ENCODE measurements at places on chromosomes 2 and 18. TPM values are rescaled to one million over a fixed set of nuclear protein-coding genes. Genes with fewer than 3 reads are reported as not detected.

Gene TET3
- total RNA-seq = 20.5 TPM

DNA sequence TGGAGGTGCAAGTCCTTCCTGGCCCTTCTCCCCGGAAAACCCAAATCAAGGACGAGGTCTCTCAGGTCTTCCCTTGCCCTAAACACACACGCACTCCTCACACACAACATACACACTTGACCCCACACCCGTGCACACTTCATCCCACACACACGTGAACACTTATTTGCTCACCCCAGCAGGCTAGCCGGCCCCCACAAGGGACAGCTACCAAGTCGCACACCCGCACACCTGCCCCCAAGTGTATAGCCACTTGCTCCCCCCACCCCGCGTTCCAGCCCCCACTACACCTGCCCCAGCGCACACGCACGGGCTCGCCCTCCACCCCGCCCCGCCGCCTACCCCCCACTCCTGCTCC, 359 bp downstream of the TGFBRAP1 start:
- peaks cover 29% of the 10 kb centered on the region for H3K4me1 ChIP-seq
- no peaks in the 10 kb centered on the region for H3K27me3 ChIP-seq
- no peaks in the 10 kb centered on the region for H3K36me3 ChIP-seq

- H3K27me3 ChIP-seq = no peaks in the 10 kb centered on the region
- no peak for DNase-seq
- no peaks in the 10 kb centered on the region for H3K36me3 ChIP-seq
- H3K4me3 ChIP-seq = no peak overlapping the region
Observed at GRCh38 chr2:241850544-241851324, 8.0 kb downstream of the PDCD1 start.

DNA sequence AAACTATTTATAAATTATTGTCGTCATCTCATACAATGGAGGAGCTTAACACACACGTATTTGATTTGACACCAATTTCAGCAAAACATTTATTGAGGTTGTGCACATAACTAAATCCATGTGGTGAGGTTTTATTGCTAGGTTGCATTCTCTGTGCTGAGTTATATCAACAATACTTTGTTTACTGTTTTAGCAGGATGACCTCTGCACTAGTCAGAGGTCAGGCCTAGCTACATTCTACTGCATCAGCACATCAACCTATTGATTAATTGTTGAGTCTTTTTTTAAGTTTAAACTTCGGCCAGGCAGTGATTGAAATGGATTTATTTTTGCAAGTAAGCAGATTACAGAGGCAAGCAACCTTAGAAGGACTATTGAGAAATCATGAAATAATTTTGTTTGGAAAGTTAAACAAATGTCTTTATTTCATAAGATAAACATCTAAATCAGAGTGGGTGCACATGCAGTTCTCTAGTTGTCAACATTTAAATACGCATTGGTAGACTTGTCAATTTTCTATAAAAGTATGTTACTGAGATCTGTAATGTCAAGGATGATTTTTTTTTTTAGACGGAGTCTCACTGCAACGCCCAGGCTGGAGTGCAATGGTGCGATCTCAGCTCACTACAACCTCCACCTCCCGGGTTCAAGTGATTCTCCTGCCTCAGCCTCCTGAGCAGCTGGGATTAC, 75.2 kb upstream of the CD28 start:
- H3K27me3 ChIP-seq = no peaks in the 10 kb centered on the region
- DNase-seq = no peak
- no peaks in the 10 kb centered on the region for H3K4me1 ChIP-seq
- H3K4me3 ChIP-seq = no peak overlapping the region
- H3K36me3 ChIP-seq = no peaks in the 10 kb centered on the region

- peaks cover 10% of the 10 kb centered on the region for H3K4me1 ChIP-seq
- H3K36me3 ChIP-seq = no peaks in the 10 kb centered on the region
- no peak overlapping the region for H3K27ac ChIP-seq
- no peak for DNase-seq
- H3K4me3 ChIP-seq = no peak overlapping the region
- no peaks in the 10 kb centered on the region for H3K27me3 ChIP-seq
Observed at GRCh38 chr2:64025741-64026140, 6.5 kb upstream of the VPS54 start.

DNA sequence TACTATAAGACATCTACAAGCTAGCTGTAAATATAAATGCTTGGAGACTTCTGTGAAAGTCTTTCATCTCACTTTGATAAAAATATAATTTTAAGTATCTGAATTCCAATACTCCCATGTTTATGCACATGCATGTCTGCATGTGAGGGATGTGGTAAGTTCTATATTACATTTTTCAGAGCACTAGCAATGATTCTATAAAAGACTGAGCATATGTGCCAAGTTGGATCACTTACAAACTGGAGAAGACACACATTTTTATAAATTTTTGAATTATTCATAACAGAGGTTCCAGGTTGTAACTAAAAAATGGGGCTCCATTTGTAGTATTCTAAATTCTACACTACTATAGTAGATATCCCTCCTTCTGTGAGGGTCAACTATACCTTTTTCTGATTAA, 26.0 kb downstream of the ZNF804A start:
- H3K4me1 ChIP-seq = no peaks in the 10 kb centered on the region
- H3K27ac ChIP-seq = no peak overlapping the region
- DNase-seq = no peak
- no peaks in the 10 kb centered on the region for H3K36me3 ChIP-seq
- H3K27me3 ChIP-seq = no peaks in the 10 kb centered on the region

Gene TXNDC2
- not detected for total RNA-seq

Gene ZDBF2
- 7.6 TPM for total RNA-seq

DNA sequence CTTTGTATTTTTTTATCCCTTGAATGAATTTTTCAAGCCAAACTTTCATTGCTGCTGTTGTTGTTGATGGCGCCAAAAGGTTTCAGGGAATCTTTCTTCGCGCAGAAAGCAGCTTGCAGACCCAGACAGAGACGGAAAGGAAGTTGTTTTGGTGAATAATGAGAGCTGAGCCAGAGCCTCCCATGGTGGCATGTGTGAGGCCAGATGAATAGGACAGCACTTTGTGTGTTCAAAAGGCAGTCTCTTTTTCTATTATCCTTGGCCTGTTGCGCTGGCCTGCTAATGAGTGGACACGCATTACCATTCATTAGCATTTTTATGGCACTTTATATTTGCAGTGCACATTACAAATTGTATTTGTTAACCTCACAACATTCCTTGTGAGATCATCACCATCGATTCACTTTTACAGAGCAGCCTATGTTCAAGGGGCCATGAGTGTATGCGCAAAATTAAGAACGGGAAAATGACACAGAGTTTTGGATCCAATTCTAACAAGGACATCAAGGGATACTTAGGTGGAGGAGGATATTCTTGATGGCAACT, 754.7 kb downstream of the BCL11A start:
- no peaks in the 10 kb centered on the region for H3K27me3 ChIP-seq
- no peaks in the 10 kb centered on the region for H3K4me1 ChIP-seq
- no peak overlapping the region for H3K27ac ChIP-seq
- no peak overlapping the region for H3K4me3 ChIP-seq
- no peaks in the 10 kb centered on the region for H3K36me3 ChIP-seq

GRCh38 chr18:4353853-4354418, 101.2 kb downstream of the DLGAP1 start:
- H3K36me3 ChIP-seq = no peaks in the 10 kb centered on the region
- no peaks in the 10 kb centered on the region for H3K27me3 ChIP-seq
- no peak overlapping the region for H3K27ac ChIP-seq
- H3K4me3 ChIP-seq = no peak overlapping the region

GRCh38 chr18:58525517-58525916, 103.4 kb downstream of the ALPK2 start:
- no peak for DNase-seq
- no peak overlapping the region for H3K4me3 ChIP-seq
- H3K27me3 ChIP-seq = peaks cover 4% of the 10 kb centered on the region
- no peaks in the 10 kb centered on the region for H3K36me3 ChIP-seq

Gene CNDP2
- 213 TPM for total RNA-seq

Gene SERPINB10
- not detected for total RNA-seq

Gene NAT8
- not detected for total RNA-seq

Gene KLHL14
- not detected for total RNA-seq

GRCh38 chr2:26068602-26069298, 34.9 kb downstream of the RAB10 start:
- H3K27ac ChIP-seq = peak overlapping the region; percentile 65
- peaks cover 29% of the 10 kb centered on the region for H3K4me1 ChIP-seq
- H3K36me3 ChIP-seq = no peaks in the 10 kb centered on the region
- no peaks in the 10 kb centered on the region for H3K27me3 ChIP-seq
- H3K4me3 ChIP-seq = no peak overlapping the region
- DNase-seq = peak; percentile 14

Gene CCBE1
- total RNA-seq = not detected

DNA sequence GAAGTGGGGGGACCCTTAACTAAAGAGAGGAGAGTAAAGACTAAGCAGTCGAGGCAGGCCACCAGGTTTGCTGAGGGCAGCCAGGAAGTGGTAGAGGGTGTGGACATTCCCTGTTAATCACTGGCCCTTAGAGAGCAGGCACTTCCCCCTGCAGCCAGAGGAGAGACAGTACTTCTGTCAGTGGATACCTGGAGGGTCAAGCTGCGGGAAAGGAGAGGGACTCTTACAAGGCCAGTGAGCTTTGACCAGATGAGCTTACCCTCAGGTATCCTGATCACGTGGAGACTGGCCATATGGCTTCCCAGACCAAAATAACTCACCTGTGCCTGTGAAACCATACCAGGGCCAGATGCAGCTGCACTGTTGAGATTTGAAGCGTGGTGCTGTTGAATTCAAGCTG, 28.6 kb downstream of the ITGA6 start:
- no peaks in the 10 kb centered on the region for H3K36me3 ChIP-seq
- peaks cover 88% of the 10 kb centered on the region for H3K4me1 ChIP-seq
- no peak for DNase-seq

DNA sequence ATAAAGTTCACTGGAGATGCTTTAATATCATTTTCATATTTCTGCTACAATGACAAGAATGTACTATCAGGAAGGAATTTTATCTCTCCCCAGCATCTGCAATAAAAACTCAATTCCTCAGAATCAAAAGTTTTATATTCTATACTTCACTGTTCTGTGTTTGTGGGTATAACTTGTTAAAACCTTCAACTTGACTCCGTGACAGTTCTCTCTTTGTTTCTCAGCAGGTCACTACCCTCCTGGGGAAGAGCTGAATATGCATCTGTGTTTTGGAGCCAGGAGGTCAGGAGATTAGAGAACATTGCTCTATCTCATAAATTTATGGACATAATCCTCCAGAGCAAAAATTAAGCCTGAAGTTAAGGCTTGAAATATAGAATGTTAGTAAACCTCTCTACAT, 411.4 kb downstream of the TRIB2 start:
- H3K27me3 ChIP-seq = no peaks in the 10 kb centered on the region
- no peak overlapping the region for H3K27ac ChIP-seq
- H3K4me3 ChIP-seq = no peak overlapping the region
- H3K4me1 ChIP-seq = no peaks in the 10 kb centered on the region
- no peaks in the 10 kb centered on the region for H3K36me3 ChIP-seq

DNA sequence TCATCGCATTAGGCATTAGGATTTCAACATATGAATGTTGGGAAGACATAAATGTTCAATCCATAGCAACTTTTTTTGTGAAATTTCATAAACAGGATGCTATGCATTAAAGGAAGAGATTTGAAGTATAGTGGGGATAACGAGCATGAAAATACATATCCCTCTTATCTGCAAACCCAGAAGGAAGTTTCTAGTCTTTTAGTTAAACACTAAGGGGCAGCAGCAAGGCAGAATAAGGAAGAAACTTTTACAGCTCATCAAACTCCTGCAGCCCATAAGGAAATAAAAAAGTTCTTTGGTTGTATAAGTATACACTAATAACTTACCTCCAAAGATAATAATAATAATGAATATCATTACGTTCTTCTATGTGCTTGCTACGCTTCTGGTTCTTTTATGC, 81.5 kb downstream of the CD226 start:
- DNase-seq = no peak
- no peak overlapping the region for H3K4me3 ChIP-seq
- H3K4me1 ChIP-seq = no peaks in the 10 kb centered on the region
- H3K27me3 ChIP-seq = no peaks in the 10 kb centered on the region

Gene FMNL2
- total RNA-seq = 0.59 TPM

Gene COL4A4
- not detected for total RNA-seq

DNA sequence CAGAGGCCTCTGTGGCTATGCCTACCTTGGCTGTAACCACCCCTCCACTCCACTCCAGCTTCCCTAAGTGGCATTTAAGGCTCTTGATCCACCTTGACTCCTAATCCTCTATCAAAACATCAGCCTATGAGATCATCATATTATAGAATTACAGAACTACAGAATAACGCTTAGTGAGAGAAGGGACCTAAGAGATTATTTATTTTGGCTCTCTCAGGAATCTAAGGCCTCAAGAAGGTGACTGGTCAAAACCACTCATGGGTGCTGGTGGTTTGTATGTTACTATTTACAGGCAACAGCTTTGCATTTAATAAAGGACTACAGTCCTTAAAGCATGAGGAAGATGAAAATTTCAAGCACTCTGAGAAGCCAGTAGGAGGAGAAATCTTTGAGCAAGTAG, 118.8 kb downstream of the FSHR start:
- no peak for DNase-seq
- no peaks in the 10 kb centered on the region for H3K27me3 ChIP-seq
- no peaks in the 10 kb centered on the region for H3K4me1 ChIP-seq
- no peaks in the 10 kb centered on the region for H3K36me3 ChIP-seq
- H3K27ac ChIP-seq = no peak overlapping the region

Gene PAX8
- 2.3 TPM for total RNA-seq

- no peaks in the 10 kb centered on the region for H3K27me3 ChIP-seq
- no peak overlapping the region for H3K4me3 ChIP-seq
- H3K27ac ChIP-seq = no peak overlapping the region
- no peaks in the 10 kb centered on the region for H3K4me1 ChIP-seq
Observed at GRCh38 chr2:109690822-109691541, 76.8 kb downstream of the SOWAHC start.

Gene RAMP1
- total RNA-seq = 0.60 TPM

Gene FER1L5
- not detected for total RNA-seq

- no peaks in the 10 kb centered on the region for H3K27me3 ChIP-seq
- no peaks in the 10 kb centered on the region for H3K4me1 ChIP-seq
- no peak for DNase-seq
- no peaks in the 10 kb centered on the region for H3K36me3 ChIP-seq
- no peak overlapping the region for H3K27ac ChIP-seq
- no peak overlapping the region for H3K4me3 ChIP-seq
Observed at GRCh38 chr2:141508086-141508752, 622.6 kb downstream of the LRP1B start.

Gene TEKT4
- not detected for total RNA-seq

Gene DHRS9
- 0.20 TPM for total RNA-seq

- no peaks in the 10 kb centered on the region for H3K36me3 ChIP-seq
- peak overlapping the region; percentile 83 for H3K27ac ChIP-seq
- H3K4me1 ChIP-seq = no peaks in the 10 kb centered on the region
- no peak for DNase-seq
Observed at GRCh38 chr2:102063941-102064678, 72.3 kb downstream of the IL1R2 start.

DNA sequence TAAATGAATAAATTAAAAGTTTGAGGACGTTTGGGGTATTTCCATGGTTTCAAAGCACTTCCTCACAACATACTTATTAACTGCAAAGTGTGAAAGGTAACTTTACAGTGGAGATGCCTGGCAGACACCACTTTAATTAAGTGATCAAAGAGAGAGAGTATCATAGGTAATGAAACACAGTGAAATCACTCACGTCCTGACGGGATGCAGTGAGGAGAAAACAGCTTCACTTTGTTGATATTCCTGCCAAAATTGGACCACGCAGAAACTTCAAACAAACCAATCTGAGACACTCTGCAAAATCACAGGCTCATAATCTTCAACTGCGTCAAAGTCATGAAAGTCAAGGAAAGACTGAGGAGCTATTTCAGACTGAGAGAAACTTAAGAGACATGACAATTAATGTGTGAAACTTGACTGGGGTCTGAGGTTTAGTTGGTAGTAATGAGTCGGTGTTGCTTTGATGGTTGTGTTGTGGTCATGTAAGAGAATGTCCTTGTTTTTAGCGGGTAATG, 66.0 kb upstream of the ITGB6 start:
- no peak overlapping the region for H3K27ac ChIP-seq
- no peak overlapping the region for H3K4me3 ChIP-seq
- DNase-seq = peak; percentile 28
- no peaks in the 10 kb centered on the region for H3K36me3 ChIP-seq
- H3K4me1 ChIP-seq = peaks cover 15% of the 10 kb centered on the region
- H3K27me3 ChIP-seq = no peaks in the 10 kb centered on the region
